ENCODE measurements at places on chromosomes 7 and 10.

GRCh38 chr7:17681965-17682364 is 258.3 kb downstream of the SNX13 start:
- no peak for DNase-seq

DNA sequence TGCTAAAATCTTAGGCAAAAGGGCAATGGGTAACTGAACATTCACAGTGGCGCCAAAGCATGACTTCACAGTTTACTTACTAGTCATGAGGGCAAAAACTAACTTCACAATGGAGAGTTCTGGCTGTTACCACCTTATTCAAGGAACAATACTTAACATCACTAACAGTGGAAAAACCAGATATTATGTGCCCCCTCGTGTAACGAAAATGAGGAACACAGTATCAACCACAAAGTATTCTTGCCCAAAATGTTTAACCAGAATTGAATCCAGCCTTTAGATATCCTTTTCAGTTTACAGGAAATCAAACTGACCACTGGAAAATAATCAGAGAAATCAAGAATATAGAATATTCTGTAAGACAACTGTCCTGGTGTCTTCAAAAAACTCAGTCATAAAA is 9.5 kb downstream of the C7orf25 start:
- no peak for DNase-seq

DNA sequence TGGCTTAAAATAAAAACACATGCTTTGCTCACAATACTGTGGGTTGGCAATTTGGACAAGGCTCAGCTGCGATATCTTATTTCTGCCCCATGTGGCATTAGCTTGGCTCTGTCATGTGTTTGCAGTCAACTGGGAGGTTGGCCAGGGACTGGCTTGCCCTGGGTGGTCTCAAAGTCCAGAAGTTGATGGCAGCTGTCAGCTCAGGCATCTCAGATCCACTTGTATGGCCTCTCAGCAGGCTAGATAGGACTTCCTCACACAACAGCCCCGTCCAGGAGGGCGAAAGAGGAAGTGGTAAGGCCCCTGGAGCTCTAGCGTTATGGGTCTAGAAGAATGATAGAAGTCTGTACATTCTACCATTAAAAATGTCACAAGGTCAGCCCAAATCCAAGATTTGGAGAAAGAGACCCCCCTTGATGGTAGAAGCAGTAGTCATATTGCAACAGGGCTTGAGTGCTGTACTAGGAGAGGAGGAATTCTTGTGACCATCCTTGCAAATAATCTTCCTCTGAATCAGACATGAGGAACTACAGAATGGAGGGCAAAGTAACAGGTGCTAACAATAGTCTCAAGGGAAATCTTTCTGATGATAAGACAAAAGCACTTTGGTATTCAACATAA is 166.2 kb downstream of the FAM107B start:
- no peak for DNase-seq

DNA sequence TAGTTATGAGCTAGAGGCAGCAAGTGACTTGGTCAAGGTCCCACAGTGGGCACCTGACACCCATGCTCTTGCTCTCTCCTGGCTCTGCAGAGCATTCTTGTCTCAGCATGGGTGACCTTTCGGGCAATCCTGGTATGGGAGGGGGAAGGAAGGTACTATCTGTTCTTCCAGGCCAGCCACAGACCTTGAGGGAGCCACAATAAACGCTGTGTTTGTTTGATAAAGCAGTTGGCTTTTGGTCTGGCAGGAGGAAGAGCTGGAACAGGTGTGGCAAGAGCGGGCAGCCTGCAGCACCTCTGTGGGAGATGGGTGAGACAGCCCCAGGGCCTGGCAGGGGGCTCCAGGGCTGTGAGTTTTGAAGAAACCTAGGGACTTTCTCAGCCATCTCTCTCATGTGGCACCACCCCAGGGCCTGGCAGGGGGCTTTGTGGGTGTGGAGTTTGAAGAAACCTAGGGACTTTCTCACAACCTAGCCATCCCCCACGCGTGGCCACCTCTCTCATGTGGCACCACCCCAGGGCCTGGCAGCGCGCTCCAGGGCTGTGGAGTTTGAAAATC is 11.4 kb downstream of the CLDN3 start:
- DNase-seq: no peak

- no peak for DNase-seq
Measured at GRCh38 chr10:17290226-17290625, 62.2 kb downstream of the VIM start.

GRCh38 chr7:140684066-140684950 is 11.6 kb downstream of the ADCK2 start:
- no peak for DNase-seq

DNA sequence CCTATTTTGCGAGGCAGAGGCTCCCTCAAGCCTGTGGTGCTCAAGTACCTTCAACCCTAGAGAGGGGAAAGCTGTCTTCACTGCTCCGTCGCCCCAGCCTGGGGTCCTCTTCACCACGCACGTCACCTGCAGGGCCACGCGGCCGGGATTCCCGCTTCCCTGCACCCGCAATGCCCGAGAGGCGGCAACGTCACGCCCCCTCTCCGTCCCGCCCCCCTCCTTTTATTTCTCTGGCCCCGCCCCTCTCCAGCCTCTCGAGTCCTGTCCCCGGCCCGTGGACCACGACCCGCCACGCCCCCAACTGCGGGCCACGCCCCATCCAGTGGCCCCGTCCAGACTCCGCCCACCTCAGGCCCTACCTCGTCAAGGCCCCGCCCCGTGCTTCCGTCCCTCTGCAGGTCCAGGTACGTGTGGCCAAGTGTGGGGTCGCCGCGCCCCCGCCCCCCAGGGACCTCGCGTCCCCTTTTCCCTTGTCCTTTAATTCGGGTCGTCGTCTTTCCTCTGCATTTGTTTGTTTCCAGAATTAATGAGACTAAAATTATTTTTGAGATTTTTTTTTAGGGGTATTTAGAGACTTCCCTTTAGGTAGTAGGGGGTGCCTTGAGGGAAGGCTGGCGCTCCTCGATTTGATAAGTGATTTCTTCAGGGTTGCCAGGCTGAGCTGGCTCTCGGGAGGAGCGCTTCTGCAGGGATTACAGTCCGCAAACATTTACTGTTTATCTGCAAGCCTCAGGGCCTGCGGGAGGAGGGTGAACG is 69.8 kb upstream of the BAIAP2L1 start:
- peak; percentile 42 for DNase-seq

GRCh38 chr7:114922026-114922651 is at the start of gene MDFIC:
TSS of gene MDFIC (plus strand) at chr7:114922094. CDS start at chr7:114923034, 940 bp downstream.
- DNase-seq: peak; percentile 86

DNA sequence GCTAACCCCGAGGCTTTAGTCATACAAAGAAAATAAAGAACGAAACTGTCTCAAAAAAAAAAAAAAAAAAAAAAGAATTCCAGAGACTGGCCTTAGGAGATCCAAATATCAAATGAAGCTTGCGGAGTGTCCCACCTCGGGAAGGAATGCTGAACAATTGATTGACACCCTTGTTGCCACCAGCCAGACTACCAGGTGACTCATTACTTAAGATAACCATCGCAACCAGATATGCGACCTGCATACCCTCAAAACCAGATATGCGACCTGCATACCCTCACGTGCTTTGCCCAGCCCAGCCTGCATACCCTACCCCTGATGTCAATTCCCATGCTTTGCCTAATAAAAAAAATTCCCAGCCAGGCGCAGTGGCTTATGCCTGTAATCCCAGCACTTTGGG is 2.7 kb upstream of the PRKRIP1 start:
- DNase-seq: no peak

GRCh38 chr10:71124921-71125748 is 87.2 kb upstream of the UNC5B start:
- DNase-seq: peak; percentile 58

GRCh38 chr7:155229548-155230168 is 68.0 kb upstream of the INSIG1 start:
- DNase-seq: no peak

DNA sequence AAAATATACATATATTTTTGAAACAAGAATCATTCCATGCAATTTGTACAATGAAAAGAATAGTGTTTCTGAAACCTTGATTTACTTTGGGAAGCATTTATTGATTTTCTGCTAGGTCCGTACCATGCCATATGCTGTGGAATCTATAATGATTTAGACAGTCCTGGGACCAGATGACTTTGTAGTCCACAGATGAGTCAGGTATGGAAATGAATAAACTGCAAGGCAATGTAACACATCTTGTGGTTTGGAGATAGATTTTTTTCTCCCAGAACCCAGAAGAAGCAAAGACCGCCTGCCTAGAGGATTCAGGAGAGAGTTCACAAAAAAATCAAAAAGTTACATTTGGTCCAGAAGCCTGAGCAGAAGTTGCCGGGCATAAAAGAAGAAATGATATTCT is 190.4 kb downstream of the GPR37 start:
- DNase-seq: no peak

- DNase-seq: no peak
Measured at GRCh38 chr7:51262796-51263531, 53.6 kb downstream of the COBL start.

GRCh38 chr10:128411643-128412042 is 285.4 kb upstream of the MKI67 start:
- no peak for DNase-seq

DNA sequence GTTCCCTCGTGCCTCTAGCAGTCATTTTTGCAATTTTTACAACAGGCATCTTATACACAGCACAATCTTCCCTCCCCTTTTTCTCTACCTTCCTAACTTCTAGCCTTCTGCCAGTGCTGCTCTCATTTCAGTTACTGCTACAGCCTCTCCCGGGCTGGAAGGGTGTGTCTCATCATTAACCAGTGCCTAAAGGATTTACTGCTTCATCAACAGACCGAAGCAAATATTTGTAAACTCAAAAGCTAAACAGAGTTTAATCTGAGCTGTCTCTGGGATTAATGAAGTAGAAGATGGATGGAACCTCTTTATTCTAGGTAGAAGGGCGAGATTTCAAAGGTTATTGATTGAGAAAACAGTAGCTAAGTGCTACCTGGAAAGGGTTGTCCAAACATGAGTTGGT is 94.3 kb downstream of the PRPF18 start:
- DNase-seq: no peak

- DNase-seq: no peak
Measured at GRCh38 chr7:25216837-25217236, 11.4 kb downstream of the NPVF start.

All from left hindlimb (tissue), 1 donor.